ENCODE measurements at places on chromosomes 12 and 14.

- DNase-seq, result no peak
Measured at GRCh38 chr12:48875944-48876515, 10.4 kb upstream of the RND1 start.

- DNase-seq, result no peak
Measured at GRCh38 chr14:22689199-22689598, 45.0 kb upstream of the OR6J1 start.

DNA sequence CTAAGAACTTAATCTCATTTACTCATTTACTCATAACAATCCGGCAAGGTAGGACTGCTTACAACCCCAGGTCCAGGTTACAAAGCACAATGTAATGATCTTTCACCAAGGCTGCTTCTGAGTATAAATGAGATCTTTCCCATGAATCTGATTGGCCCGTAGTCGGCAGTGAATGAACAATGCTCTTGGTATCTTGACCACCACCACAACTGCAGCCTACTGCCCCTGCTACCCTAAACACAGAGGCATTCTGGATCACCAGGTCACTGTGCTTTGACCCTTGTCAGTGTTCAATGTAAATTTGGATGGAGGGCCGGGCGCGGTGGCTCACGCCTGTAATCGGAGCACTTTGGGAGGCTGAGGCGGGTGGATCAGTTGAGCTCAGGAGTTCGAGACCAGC lies 15.9 kb downstream of the FAM181A start:
- no peak for DNase-seq

- DNase-seq, result no peak
Measured at GRCh38 chr12:53170215-53170614, 10.3 kb upstream of the ZNF740 start.

DNA sequence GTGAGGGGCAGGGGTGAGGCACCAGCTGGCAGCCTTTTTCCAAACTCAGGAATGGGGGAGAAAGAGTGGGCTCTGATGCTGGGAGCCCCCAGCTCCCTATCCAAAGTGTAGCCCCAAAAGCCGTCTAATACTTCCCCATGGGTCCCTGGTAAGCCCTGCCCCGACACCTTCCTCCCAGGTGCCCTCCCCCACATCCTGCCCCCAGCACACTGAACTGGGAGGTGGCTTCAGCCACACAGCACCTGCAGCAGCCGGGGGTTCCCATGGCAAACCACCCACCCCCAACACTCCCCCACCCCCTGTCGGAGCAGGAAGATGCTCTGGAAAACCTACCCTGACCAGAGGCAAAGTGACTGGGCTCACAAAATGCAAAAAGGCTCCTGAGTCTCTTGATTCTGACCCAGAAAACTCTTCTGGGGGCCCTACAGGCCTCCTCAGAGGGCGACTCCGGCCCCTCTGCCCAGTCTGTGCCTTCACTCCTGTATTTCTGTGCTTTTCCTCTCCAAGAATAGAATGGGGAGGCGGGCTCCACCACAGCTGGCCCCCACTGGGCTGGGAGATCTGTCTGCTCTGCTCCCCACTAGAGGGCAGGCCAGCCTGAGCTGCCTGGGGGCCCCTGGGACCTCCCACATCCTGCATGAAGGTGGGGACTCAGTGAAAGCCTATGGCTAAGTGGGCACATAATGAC lies 81.6 kb downstream of the ITPK1 start:
- DNase-seq, result peak; percentile 91

GRCh38 chr12:75646329-75647210 lies 135.2 kb upstream of the KRR1 start:
- no peak for DNase-seq

DNA sequence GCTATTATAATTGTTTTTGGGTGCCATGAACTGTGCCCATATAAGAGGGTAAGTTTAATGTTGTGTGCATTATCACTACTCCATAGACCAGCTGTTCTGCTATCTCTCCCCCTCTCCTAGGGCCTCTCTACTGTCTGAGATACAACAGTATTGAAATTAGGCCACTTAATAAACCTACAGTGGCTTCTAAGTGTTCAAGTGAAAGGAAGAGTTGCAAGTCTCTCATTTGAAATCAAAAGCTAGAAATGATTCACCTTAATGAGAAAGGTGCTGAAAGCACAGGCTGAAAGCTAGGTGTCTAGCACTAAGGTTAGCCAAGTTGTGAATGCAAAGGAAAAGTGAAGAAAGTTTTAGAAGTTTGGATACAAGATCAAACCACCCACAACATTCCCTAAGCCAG lies 168.0 kb downstream of the SLC16A7 start:
- DNase-seq, result no peak

DNA sequence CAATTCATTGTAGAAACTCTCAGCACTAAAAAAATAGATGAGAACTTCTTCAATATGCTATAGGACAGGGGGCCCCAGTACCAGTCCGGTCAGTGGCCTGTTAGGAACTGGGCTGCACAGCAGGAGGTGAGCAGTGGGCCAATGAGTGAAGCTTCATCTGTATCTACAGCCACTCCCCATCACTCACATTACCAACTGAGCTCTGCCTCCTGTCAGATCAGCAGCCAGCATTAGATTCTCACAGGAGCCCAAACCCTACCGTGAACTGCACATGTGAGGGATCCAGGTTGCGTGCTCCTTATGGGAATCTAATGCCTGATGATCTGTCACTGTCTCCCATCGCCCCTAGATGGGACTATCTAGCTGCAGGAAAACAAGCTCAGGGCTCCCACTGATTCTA lies 15.7 kb upstream of the ANO2 start:
- DNase-seq, result no peak

GRCh38 chr12:11719678-11720099 lies 70.2 kb downstream of the ETV6 start:
- no peak for DNase-seq

- DNase-seq, result no peak
Measured at GRCh38 chr12:124411281-124411878, 116.5 kb downstream of the RFLNA start.

DNA sequence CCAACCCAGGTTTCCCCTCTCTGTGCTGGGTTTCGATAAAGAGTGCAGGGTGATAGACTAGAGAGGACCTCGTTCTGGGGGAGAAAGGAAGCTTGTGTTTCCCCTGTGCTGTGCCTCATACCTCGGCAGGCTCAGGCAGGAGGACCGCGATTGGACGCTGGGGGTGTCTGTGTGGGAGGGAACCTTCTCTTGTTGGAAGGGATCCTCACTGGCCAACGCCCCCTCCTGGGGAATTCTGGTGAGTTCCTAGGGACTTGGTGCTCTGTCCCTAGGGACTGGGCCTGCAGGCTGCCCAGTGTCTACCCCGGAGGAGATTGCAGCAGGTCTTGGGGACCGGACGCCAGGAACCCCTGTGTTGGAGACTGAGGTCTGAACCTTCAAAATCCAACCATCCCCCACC lies 157.4 kb upstream of the PRMT8 start:
- no peak for DNase-seq

GRCh38 chr12:32897687-32898573 lies 1.4 kb upstream of the PKP2 start:
- DNase-seq, result no peak

GRCh38 chr14:91258011-91258618 lies 13.6 kb upstream of the GPR68 start:
- DNase-seq, result no peak

- peak; percentile 88 for DNase-seq
Measured at GRCh38 chr14:100317912-100318808, 5.0 kb upstream of the SLC25A47 start.

DNA sequence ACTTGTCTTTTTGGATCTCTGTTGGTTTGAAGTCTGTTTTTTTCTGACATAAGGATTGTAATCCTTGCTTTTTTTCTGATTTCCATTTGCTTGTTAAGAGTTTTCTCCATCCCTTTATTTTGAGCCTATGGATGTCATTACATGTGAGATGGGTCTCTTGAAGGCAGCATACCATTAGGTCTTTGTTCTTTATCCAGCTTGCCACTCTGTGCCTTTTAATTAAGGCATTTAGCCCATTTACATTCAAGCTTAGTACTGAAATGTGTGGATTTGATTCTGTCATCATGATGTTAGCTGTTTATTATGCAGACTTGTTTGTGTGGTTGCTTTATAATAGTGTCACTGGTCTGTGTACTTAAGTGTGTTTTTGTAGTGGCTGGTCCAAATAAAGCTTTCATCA lies 100.0 kb downstream of the CCDC91 start:
- DNase-seq, result no peak

DNA sequence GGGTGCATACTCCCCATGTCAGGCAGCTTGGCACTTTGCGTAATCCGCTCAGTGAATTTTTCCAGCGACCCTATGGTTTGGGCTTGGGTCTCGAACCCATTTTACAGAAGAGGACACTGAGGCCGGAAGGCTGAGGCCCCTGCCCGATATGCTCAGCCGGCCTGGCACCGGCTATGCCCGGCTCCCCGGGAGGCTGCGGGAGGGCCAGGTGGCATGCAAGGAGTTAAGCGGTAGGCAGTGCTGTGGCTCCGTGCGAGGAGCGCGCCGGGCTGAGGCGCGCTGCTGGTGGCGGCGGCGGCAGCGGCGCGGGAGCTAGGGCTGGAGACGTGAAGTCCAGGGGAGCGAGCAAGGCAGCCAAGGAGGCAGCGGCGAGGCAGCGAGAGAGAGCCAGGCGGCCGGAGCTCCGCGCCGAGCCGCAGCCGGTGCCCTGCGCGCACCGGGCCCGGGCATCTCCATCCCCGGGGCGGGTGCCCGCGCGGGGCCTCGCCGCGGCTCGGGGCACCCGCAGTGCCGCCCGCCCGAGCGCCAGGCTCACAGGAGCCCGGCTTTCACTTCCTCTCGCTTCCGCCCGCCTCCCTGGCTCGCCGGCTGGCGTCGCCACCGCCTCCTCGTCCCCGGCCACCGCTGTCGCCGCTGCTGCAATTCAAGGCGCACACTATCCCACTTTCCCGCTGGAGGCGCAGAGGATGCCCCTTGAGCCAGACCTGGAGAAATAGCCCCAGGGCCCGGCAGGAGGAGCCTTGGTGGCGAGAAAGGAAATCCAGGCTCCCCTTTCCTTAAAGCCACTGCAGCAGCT lies at the start of gene WSCD2:
TSS of gene WSCD2 (plus strand) at position 272 of the 796 bp plus-strand sequence. CDS start 66,545 bp downstream, outside the sequence.
- peak; percentile 22 for DNase-seq

- no peak for DNase-seq
Measured at GRCh38 chr14:63091394-63091996, 46.2 kb upstream of the KCNH5 start.

DNA sequence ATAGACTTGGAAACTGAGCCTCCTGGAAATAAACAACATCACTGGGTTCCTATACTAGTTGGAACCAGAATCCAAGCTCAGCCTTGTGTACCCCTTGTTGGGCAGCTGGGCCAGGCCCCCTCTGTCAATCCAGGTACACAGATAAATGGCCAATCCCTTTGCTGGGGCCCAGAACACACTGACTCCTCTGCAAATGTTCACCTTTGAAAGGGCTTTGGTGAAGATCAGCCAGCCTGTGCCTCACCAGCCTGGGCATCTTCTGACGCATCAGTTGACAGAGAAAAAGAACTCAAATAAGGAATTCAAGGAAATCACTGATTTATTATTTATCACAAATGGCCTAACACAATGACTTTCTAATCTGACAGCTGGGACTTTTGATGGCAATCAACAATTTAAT lies 1090.2 kb downstream of the BCL11B start:
- no peak for DNase-seq

GRCh38 chr12:123696646-123697045 lies 15.5 kb upstream of the ATP6V0A2 start:
- DNase-seq, result no peak

DNA sequence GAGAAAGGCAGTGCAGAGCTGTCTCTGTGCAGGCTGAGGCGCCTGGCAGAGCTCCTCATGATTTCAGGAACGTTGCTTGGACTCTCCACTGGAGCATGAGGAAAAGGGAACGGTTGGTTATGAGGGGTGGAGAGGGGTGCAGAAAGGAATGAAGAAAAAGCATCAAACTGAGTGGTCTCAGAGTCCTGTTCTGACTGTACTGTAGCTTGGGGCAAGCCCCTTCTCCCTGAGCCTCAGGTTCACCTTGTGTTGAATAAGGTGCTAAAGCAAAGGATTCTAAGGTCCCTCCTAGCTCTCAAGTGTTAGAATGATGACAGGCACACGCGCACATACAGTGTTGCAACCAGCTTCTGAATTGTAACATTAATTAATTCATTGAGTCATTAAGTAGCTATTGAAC lies 125.2 kb upstream of the PARP11 start:
- DNase-seq, result no peak

DNA sequence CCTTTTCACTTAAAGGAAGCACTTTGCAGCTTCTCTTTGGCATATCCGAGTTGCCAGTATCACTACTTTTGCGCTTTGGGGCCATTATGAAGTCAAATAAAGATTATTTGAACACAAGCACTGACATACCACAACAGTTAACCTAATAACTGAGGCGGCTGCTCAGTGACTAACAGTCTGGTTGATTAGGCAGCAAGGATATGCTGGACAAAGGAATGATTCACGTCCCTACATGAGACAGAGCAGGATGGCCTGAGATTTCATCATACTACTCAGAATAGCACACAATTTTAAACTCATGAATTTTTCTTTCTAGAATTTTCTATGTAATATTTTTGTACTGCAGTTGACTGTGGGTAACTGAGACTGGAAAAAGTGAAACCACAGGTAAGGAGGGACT lies 56.9 kb upstream of the E2F7 start:
- no peak for DNase-seq

DNA sequence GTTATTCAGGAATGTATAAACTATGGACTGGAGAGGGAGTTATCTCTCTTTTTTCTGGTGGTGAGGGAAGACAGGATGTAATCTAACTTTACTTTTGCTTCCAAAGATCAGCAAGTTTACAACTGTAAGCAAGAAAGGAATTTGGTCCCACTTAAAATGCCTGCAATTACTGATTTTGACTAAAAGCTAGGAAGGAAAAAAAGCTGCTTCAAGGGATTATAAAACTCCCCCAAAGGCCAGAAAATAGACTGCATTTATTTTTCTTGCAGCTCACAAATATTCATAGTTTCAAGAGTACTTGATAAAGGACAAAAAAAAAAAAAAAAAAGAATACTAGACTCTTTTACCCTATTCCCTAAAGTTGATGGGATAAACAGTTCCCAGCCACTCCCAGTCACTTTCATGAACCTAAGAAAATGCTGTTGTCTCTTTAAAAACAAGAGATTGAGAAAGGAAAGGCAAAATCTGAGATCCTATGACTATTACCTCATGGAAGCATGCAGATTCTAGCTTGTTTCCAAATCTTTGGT lies 128.7 kb upstream of the BMP4 start:
- no peak for DNase-seq

GRCh38 chr14:61492474-61492873 lies 171.1 kb downstream of the PRKCH start:
- DNase-seq, result no peak

- no peak for DNase-seq
Measured at GRCh38 chr12:68474467-68475204, 136.1 kb upstream of the RAP1B start.

GRCh38 chr12:66541426-66541825 lies 137.4 kb downstream of the GRIP1 start:
- no peak for DNase-seq

- DNase-seq, result no peak
Measured at GRCh38 chr14:31501870-31502269, 14.0 kb upstream of the GPR33 start.

Data from GM12891 (cell line).